NCI-H226 (cell line): ENCODE measurements at places on chromosomes 13 and 19.

- DNase-seq = no peak
These were observed 43.6 kb downstream of the RUBCNL start for GRCh38 chr13:46343279-46343994.

- no peak for DNase-seq
These were observed 102.7 kb downstream of the ATP11A start for GRCh38 chr13:112792511-112792910.

DNA sequence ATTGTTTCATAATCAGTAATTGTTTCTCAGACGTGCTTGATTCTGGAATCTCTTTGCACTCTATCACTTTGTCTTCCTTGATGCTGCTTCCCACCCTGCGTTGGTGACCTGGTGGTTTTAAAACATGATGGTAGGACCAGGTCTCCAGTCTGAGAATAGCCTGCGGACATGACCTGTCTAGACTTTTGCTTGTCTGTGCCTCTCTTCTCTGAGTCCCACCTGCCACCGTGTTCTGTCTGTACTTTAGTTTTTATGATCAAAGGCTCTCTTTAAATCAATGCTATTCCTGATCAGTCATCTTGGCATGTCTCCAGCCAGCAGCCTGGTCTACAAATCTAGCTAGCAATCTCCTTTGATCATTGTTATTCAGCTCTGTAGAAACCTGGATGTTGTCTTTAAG lies 933.9 kb downstream of the DIAPH3 start:
- DNase-seq = no peak

- no peak for DNase-seq
These were observed 15.2 kb downstream of the BIVM start for GRCh38 chr13:102814025-102814607.

DNA sequence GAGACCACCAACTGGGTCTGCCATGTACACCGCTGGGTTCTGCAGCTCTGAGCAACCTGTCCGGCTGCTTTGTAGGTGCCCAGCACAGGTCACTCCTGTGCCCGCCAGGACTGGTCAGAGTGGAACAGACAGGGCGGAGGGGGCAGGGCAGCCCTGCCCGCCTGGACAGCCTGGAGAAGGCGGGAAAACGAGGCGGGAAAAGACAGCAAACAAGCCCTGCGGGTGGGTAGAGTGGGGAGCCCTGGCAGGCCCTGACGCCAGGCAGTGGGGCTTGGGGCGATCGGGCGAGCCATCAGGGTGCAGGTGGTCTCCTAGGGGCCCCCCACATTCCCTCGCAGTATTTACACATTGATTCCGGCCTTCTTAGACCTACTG lies 533 bp upstream of the UHRF1 start:
- no peak for DNase-seq

DNA sequence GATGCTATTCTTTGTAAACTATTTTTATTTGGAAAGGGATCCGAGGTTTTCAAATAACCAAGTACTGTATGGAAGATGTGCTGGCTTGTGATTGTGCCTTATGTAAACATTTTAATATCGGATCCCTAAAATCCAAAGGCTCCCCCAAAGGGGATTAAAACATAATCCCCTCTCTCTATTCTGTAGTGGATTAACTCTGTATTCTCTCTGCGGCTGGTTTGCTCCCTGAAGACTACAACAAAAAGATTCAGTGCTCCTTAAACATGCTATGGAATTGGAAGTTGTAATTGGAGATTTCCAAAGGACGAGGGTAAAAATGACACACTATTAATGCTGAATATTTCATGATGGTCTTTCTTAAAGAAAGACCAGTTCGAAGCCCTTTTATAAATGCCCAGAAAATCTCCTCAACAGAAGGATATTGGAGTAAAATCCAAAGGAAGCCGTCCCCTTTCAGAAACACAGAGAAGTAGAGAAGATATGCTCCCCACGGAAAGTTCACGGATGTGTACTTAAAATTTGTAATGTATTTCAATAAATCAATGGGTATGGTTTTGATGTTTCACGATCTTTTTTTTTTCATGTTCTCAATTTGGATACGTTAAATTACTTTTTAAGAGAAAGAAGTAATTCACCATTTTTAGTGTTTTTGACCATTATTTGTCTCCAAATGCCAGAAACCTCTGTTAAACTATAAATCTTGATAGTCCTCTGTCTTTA lies 6.5 kb downstream of the MAB21L1 start:
- no peak for DNase-seq

- no peak for DNase-seq
These were observed 95.6 kb upstream of the CSNK1A1L start for GRCh38 chr13:37201081-37201480.

DNA sequence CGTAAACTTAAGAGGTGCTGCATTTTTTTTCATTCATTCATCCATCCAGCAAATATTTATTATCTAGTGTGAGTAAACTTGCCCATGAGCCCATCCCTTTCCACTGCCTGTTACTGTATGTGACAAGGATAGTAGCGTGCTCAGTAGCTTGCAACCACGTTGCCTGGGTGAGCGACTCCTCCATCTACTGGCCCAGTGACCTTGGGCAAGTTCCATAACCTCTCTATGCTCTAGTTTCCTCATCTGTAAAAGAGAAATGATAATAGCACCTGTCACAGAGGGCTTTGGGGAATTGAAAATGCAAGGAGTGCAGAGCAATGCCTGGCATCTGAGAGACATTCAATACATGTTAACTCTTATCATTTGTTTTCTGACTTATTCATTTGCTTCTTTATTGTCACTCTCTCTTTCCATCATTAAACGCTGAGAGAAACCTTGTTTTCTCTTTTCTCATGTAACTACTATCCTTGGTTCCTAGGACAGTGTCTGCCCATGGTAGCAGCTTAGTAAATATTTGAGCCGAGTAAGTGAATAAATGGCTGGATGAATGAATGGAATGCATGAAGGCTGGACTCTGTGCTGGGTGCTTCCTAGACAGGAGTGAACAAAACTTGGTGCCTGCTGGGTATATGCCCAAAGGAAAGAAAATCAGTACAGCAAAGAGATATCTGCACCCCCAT lies 19.9 kb downstream of the LRCH1 start:
- DNase-seq = no peak

GRCh38 chr13:76762721-76763120 lies 123.5 kb downstream of the KCTD12 start:
- no peak for DNase-seq

- DNase-seq = no peak
These were observed 345 bp downstream of the ZNF257 start for GRCh38 chr19:22052644-22053013.

GRCh38 chr19:3544742-3545668 lies 6.0 kb downstream of the TEKTIP1 start:
- DNase-seq = peak; percentile 73

DNA sequence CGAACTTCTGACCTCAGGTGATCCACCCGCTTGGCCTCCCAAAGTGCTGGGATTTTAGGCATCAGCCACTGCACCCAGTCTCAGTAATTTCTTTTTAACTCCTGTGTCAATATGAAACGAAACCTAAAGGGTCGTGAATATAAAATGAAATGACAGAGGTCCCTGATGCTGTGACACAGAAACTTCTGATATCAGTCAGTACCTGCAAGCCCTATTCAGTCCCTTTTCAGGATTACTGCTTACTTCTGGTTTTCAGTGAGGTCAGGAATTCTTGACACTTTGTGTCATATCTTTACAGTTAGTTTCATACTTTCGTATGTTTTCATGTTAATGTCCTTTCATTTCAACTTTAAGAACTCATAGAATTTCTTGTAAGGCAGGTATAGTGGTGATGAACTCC lies 58.7 kb downstream of the RNF17 start:
- no peak for DNase-seq

DNA sequence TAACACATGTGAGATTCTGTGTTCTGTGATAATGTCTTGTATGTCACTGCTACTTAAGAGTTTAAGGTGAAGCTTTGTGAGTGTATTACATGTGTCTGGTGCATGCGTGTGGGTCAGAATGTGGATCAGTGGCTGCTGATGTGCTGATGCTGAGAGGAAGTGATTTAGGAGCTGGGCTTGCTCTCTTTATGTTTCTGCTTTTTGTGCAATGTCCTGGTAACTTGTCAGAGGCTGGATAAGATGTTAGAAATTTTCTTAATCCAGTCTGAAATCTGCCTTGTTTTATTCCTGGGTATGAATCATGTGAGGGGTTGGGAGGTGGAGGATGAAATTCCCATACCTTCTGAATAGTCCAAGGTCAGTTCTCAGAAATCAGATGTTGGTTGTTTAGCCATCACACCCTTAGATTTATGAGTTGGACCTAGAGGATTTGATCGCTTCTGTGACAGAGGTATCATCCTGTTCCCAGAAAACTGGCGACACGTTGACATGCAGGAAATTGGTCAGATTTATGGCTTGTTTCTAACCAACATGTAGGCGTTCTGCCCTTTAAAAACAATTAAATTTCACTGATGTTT lies 24.5 kb upstream of the CXCL17 start:
- no peak for DNase-seq

DNA sequence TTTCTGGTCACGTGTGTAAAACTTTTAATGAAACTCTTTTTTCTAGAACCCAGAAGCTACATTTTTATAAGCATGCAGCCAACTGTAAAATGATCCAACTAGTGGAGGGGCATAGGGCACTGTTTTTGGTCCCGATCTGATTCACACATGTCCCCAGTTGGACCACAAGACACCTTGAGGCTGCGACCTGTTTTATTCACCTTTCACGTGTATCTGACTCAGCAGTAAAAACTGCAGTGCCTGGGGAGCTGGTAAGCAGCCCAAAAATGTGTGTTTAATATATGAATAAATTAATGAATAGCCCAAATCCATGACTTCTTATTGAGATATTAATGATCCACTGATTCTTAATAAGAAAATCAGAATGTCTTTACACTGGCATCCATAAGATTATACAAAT lies 140.4 kb downstream of the COL4A1 start:
- no peak for DNase-seq

GRCh38 chr13:76833441-76833954 lies 52.7 kb downstream of the KCTD12 start:
- no peak for DNase-seq

DNA sequence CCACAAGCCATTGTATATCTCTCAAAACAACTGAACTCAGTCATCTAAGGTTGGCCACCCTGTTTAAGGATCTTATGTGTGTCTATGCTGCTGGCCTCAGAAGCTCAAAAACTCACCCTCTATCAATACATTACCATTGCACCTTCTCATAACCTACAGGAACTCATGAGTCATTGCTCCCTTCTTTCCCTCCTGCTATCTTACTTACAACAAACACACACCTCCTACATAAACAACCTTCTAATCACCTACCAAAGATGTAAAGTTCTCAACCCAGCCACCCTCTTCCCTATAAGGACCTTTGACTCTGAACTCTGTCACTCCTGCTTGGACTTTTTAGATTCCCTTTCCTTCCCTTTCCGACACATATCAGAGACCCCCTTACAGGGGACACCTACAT lies 13.3 kb upstream of the ZSCAN4 start:
- DNase-seq = no peak

DNA sequence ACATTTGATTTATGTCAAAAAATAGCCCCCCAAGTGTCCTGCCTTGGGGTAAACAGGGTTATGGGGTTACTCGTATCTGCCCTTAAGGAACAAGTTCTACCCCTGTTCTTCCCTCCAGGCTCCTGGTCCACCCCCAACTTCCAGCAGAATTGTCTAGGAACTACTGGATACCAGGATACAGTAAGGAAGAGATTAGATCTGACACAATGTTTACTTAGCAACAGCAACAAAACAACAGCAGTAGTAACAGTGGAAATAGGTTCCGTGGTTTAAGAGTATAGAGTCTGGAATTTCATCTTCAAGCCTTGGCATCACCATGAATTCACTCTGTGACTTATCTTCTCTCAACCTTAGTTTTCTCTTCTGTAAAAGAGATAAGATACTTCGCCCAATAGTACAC lies 1.7 kb upstream of the FAM98C start:
- DNase-seq = peak; percentile 76

GRCh38 chr19:49680421-49681351 lies 3.6 kb downstream of the PRMT1 start:
- peak; percentile 64 for DNase-seq

- DNase-seq = no peak
These were observed 113.5 kb upstream of the EDNRB start for GRCh38 chr13:78032132-78032531.

DNA sequence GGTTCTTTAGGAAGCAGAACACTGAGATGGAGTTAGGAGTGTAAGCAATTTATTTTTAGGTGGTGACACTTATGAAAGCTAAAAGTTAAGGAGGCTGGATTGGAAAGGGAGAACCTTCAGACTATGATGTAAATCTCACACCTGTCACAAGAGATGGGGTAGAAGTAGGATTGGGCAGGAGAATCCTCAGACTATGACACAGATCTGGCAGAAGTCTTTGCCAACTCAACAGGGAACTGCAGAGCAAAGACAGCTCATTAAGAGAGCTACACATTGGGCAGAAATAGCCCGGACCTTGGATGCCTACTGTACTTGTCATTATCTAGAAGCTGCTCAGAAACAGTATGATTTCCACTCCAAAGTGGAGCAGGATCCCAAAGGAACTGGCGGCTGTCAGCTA lies 134.4 kb downstream of the DNAJC15 start:
- DNase-seq = no peak

DNA sequence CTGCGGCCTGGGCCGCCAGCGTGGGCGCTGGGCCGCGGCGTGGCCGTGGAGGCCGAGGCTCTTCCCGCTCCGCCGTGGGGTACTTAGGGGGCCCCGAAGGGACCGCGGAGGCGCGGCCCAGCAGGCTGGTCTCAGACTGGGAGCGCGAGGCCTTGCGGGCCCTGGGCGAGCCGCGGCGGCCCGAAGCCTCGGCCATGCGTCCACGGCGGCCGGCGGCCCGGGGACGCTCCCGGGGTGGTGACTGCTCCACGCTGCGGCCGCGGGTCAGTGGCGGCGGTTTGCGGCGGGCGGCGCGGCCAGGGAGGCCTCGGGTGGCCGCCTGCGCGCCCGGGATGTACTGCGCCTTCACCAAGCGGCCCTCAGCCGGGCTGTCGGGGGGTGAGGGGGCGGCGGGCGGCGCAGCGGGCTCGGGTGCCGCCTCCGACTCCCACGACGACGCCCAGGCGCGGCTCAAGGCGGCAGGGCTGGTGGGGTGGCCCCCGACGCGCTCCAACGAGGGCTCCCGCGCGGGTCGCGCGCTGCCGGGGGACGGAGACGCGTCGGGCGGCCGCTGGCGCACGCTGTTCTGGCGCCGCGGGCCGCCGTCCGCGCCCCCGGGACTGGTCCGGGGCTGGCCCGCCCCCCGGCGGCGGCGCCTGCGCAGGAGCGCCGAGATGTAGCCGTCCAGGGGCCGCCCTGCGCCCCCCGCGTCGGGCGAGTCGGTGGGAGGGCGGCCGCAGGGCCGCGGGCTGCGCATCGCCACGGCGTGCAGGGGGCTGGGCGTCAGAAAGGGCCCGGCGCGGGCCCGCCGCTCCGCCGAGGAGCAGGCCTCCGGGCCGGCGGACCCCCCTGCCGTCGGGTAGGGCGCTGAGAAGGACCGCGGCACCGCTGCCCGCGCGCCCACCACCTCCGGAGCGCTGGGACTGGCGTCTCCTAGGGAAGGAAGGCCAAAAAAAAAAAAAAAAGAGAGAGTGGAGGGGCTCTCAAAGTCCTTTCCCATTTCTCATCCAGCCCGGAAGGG lies 11.7 kb downstream of the DACT3 start:
- no peak for DNase-seq
